ENCODE measurements at places on chromosomes 5 and 9.
A peak's percentile ranks its signal among the peaks of the same experiment; 100 is the strongest.

- DNase-seq, result no peak
Observed at GRCh38 chr5:78827725-78828124, 157.4 kb downstream of the ARSB start.

- no peak for DNase-seq
Observed at GRCh38 chr5:155434267-155434666, 420.7 kb downstream of the KIF4B start.

- peak; percentile 91 for DNase-seq
Observed at GRCh38 chr5:172410662-172411483, 43.5 kb downstream of the SH3PXD2B start.

GRCh38 chr5:33755231-33755630 is 136.6 kb downstream of the ADAMTS12 start:
- DNase-seq, result peak; percentile 14

- no peak for DNase-seq
Observed at GRCh38 chr5:178330791-178331404, 98.3 kb upstream of the PHYKPL start.

GRCh38 chr9:107694390-107694789 is 204.8 kb upstream of the KLF4 start:
- peak; percentile 22 for DNase-seq

- no peak for DNase-seq
Observed at GRCh38 chr5:79509244-79509885, 4.6 kb downstream of the HOMER1 start.

- DNase-seq, result no peak
Observed at GRCh38 chr5:177109810-177110209, 23.1 kb downstream of the FGFR4 start.

DNA sequence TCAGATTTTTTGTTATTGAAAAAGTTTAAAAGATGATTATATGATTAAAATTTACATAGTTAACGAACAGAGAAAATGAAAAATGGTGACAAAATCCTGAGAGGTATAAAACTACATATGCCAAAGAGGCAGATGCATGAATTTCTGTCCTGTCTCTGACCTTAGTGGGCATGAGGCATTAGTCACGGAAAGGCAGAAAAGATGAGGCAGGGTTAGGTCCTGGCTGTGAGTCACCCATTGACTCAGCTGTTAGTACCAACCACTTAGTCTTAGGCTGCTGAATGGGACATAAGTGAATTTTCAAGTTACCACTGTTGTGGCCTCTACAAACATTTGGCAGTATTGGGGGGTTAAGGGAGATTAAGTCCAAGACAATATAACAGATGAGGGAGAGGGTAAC is 33.1 kb downstream of the RASA1 start:
- DNase-seq, result peak; percentile 89

DNA sequence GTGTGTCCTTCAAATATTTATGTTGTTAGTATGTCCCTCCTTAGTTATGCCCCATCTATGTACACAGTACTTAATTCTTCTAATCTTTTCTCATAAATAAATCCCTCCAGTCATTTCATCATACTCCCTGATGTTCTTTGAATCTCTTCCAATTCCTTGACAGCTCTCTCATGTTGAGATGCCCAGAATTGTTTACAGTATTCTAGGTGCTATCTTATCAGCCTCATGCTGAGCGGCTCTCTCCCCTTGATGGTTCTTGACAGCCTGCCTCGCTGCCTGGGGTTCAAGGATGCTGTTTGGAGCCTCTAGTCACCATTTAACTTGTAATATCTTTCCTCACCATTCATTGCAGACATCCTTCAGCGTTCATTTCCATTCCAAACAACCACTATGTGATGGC is 799.2 kb downstream of the BRINP1 start:
- DNase-seq, result no peak

- peak; percentile 64 for DNase-seq
Observed at GRCh38 chr5:108642170-108642906, 105.4 kb upstream of the FER start.

DNA sequence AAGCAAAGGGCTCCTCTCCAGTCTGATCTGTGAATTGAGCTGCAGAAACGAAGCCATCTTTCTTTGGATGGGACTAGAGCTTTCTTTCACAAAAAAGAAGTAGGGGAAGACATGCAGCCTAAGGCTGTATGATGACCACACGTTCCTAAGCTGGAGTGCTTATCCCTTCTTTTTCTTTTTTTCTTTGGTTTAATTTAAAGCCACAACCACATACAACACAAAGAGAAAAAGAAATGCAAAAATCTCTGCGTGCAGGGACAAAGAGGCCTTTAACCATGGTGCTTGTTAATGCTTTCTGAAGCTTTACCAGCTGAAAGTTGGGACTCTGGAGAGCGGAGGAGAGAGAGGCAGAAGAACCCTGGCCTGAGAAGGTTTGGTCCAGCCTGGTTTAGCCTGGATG is 82.1 kb downstream of the PIK3R1 start:
- no peak for DNase-seq

GRCh38 chr5:99285606-99286005 is 356.8 kb upstream of the CHD1 start:
- DNase-seq, result no peak

DNA sequence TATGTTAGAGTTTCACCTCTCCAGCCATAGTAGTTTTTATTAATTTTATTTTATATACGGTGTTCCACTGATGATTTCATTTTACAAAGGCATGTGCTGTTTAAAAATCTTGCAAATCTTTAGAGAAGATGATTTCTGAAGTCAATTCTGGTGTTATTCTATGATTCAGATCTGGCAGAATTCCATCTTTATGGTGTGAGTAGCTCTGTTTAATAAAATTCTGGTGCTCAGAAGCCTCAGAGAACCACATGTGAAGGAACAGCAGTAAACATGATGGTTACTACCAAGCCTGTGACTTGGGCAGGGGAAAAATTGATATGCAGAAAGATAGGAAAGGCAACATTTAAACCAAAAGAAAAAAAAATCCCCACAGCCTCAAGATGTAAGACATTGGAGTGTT is 299.7 kb downstream of the NPR3 start:
- DNase-seq, result peak; percentile 59

DNA sequence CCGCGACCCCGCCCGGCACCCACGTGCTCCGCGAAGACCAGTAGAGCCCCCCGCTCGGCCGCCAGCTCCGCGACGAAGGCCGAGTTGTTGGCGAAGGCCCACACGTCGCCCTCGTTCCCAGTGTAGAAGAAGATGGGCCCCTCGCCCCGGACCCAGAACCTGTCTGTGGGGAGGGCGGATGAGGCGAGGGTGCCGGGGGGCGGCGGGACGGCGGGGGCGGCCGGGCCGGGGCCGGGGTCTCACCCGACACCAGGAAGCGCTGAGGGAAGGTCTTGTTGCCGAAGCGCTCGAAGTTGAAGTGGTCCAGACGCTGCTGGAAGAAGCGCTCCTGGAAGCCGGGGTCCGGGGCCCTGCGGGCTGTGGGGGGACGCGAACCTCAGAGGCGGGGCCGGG is 317 bp downstream of the DPP7 start:
- DNase-seq, result no peak

DNA sequence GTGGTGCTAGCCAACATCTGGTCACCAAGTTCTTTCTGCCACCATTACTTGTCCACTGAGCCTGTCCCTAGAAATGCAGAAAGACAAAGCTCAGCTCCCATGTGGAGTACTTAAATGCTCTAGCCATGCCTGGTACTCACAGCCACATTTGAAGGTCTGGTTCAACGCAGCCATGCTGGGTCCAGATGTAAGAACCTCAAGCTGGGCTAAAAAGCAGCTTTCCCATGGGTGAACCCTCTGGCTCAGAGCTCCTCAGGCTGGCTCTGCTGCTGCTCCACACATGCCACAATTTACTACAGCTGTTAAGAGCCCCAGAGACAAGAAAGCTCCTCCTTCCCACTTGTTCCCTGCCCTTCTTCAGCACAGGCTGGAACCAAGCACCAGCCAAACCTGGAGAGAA is 97.1 kb upstream of the LRRTM2 start:
- DNase-seq, result peak; percentile 90

DNA sequence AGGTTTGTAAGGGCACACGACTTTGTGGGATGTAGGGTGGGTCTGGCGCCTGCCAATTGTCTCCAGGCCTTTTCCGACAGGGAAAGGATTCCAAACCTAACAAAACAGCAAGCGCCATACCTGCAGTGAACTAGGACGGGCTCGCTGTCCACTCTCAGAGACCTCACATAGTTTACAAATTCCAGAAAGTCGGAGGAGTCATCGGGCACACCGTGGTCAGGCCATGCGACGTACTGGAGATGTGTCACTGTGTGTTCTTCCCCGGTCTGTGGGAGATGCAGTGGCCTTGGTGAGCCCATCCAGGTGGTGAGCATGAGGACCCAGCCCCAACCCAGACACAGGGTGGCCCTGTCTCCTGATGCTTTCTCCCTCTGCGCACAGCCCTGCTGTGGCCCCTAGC is 61.3 kb upstream of the EPB41L4B start:
- no peak for DNase-seq

DNA sequence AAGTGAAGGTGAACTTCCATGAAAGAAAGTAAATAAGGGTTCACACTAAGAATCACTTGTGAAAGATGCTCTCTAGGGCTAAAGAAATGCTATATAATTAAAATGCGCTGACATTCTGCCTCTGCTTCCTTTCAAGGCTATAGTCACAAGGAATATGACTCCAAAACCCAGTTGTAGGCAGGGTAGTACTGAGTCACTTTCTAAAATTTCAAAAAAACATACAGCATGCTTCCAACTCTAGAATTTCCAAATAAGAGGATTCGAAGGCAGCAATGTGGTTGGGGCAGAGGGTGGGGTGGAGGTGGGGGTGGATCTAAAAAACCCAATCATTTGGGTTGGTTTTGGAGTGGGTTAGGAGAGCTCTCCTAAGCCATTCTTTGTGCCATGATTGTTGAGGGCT is 84.6 kb downstream of the HMHB1 start:
- no peak for DNase-seq

DNA sequence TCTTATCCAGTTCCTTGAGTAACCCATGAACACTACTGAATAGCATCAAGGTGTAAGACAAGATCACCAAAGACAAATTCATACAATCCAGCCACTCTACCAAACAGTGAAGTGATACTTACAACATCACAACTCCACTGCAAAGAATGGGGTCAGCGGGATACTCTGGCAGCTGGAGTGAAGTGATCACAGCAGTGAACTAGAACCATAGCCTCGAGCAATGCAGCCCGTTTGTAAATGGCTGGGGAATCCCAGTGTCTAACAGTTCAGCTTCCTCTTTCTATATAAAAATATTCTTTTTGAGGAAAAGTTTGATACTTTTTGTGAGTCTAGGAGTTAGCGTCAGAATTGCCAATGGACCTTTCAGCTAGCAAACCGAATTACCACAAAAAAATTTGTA is 515.2 kb downstream of the ZNF608 start:
- no peak for DNase-seq

GRCh38 chr5:50559955-50560354 is 106.5 kb upstream of the PARP8 start:
- DNase-seq, result no peak

DNA sequence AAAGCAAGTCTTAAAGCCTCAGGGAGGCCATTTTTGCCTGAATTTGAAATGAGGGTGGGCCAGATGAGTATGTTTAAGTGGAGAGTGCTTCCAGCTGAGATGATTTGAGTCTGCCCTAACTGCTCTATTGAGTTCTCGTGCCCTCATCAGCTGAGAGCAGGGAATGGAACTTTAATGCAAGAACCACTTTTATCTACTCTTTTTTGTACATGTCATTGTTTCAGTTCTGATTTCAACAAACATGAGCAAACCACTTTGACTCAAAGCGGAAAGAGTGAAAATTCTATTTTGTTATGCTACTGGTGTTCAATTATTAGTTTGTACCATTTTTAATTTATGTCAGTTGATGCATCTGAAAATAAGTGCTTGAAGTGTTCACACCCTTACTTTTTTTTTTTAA is 35.8 kb downstream of the DCAF10 start:
- DNase-seq, result no peak

DNA sequence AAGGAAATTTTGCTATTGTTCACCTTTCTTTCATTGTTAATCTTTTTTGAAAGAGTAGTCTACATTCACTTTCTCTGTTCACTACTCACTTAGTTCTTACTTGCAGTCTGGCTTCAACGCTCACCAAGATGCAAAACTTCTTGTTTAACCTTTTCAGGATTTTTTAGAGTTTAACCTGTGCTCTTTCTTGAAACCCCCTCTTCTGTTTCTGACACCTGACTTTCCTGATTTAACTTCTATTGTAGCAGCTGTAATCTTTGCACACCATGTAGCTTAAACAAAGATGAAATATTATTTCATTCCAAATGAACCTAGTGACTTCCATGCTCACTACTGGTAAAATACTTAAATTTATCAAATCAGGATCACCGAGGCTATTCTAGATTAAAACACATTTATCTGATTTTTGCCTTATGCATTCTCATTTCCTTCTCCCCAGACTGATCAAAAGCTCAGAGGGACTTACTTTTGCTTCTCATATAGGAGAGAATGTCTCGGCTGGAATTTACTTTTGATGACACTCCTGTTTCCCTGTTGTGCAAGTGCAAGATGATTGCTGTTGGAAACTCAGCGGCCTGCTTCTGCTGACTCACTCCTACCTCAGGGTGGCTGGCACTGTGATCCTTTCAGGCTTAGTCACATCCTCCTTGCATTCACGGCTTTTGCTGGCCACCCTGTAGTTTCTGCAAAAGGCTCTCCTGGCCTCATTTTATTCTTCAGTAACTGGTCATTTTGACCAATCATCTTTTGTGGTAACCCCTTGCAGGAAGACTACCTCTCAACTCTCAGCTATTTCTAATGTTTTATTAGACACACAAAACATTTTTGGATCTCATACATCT is 109.3 kb upstream of the IFNE start:
- peak; percentile 98 for DNase-seq

- peak; percentile 78 for DNase-seq
Observed at GRCh38 chr9:127035948-127036347, 86.5 kb downstream of the ANGPTL2 start.

DNA sequence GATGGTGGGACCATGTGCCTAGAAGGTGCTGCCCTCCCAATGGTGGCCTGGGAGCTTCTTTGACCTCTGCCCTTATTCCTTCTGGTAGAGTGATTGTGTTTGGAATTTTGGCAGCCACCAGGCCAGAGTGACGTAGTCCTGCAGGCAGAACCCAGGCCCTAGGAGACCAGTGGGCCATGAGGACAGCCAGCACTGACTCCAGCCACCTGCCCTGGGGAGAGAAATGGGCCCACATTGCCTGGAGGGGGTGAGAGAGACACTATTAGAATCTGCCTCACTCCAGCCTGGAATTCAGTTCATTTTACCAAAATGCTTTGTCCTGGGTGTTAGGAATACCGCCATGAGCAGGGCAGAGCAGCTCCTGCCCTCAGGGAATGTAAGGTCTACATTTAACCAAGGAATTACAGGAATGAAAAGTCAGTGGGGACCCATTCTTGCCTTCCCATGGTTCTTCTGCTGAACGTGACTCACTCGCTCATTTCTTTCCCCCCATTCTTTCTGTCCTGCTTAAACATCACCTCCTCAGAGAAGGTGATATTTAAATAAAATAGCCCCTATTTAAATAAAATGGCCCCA is 5.5 kb upstream of the COL27A1 start:
- no peak for DNase-seq

DNA sequence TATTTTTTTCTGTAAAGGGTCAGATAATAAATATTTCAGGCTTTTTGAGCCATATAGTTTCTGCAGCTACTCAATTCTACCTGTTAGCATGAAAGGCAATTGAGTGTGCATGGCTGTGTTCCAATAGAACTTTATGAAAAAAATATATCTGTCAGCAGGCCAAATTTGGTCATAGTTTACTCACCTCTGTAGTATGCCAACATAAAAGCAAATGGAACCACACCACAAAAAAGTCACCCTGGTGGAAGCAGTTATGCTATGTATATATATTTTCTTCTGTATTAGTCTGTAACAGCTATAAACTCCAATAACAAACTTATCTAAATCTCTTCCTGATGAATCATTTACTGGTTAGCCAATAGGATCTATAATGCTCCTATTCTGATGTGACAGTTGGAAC is 3.4 kb downstream of the SLC38A9 start:
- DNase-seq, result no peak

Measured in AG10803 (cell line).